Amniotic epithelial cell (primary cell): ENCODE measurements at places on chromosomes 11 and 22.

GRCh38 chr11:78226684-78227680 is 38.3 kb downstream of the USP35 start:
- DNase-seq = no peak

DNA sequence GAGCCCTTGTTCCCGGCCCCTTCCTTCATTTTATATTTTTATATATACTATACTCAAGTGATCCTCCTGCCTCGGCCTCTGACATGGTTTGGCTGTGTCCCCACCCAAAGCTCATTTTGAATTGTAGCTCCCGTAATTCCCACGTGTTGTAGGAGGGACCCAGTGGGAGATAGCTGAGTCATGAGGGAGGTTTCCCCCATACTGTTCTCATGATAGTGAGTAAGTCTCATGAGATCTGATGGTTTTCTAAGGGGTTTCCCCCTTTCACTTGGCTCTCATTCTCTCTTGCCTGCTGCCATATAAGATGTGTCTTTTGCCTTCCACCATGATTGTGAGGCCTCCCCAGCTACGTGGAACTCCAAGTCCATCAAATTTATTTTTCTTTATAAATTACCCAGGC is 7.2 kb upstream of the ZNF280A start:
- no peak for DNase-seq

DNA sequence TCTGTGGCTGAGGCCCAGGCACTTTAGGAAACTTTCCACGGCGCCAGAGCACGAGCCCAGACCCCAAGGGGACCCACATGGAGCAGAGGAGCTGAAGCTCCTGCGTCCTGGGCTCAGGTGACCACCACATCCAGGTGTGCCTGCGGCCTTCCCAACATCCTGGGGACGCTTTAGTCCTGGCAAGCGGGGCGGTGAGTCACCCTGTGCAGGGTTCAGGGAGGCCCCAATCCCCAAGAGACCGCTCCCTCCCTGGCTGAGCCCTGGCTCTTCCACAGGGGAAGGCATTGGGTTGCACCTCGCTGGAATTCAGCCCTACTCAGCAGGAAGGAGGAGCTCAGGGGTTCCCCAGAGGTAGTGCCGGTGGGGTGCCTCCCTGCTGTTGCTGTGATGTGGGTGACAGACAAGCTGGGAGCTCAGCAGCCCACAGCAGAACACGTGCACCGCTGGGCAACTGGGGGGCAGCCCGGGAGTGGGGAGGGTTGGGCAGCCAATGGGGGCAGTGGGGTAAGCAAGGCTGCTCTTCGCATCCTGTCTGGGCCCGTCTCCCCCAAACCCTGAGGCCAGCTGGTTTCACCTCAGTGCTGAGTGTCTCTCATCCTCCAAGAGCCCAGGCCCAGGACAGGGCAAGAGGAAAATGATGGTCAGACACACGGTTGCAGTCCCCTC is 802.8 kb downstream of the BRD1 start:
- no peak for DNase-seq

GRCh38 chr11:96621161-96621560 is 231.3 kb downstream of the JRKL start:
- DNase-seq = no peak

- no peak for DNase-seq
These were observed 52.4 kb upstream of the CDON start for GRCh38 chr11:126115127-126115495.

- no peak for DNase-seq
These were observed 5.7 kb downstream of the CLTCL1 start for GRCh38 chr22:19285831-19286230.

DNA sequence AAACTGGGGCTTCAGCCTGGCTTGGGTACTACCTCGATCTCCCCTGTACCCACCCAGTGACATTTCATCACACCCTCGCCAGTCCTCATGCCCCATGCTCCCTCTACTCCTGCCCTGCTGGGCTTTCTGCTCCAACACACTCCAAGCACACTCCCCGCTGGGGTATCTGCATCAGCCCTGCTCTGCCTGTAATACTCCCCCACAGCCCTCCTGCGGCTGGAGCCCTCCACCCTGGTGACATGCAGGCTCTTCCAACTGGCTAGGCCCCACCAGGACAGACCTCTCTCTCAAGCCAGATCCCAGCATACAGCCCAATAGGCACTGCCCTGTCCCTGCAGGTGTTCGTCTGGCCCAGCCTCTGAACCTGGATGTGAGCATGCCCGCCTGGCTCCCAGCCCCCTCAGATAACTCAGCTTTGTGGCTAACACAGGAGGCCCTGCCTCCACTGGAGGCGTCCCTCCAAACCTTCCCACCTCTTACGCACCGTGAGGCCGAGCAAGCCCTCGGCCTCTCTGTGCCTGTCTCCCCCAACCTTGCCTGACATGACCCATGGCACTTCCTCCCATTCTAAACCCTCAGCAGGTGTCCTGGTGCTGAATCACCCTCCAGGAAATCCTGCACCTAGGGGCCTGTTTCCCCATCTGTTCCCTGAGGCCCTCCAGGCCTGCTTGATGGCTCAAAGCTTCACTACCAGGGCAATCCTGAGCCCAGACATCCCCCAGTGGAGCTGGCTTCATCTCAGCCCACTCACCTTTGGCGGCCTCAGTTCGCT is 33.5 kb upstream of the TXNRD2 start:
- DNase-seq = no peak

DNA sequence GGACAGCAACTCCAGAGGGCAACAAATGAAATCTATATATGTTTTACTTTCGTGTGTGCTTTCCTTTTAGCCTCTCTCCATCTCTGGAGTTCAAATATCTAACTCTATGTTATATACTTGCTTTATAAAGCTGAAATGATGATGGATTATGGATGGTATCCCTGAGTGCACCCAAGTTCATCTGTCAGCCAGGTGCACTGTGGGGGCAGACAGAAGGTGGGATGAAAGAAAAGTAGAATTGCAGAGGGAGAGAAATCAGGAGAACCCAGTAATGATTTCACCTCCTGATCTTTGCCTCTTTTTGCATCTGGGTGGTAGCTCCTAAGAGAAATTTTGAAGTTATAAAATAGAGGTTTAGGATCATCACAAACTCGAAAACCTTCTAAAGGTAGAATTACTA is 2.4 kb downstream of the MUC15 start:
- no peak for DNase-seq

- no peak for DNase-seq
These were observed 16.1 kb upstream of the RPS3 start for GRCh38 chr11:75383246-75383645.

GRCh38 chr11:11020219-11020726 is 162.4 kb upstream of the ZBED5 start:
- no peak for DNase-seq

- DNase-seq = peak; percentile 63
These were observed 112.3 kb downstream of the TMPRSS5 start for GRCh38 chr11:113593698-113594308.

DNA sequence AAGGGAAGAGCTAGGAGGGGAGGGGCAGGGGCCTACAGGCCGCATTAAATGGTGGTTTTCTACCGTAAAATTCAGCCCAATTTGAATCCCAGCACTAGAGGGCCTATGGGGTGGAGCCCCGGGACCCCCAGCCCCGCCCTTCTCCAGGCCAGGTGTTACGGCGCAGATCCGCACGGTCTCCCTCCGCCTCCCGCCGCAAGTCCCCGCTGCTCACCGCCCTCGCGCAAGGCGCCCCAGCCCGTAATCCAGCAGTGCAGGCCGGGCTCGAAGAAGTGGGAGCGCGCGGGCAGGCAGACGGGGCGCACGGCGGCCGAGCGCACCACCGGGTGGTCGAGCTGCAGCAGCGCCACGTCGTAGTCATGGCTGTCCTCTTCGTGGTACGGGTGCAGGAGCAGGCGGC is 17.3 kb downstream of the KCTD17 start:
- no peak for DNase-seq

DNA sequence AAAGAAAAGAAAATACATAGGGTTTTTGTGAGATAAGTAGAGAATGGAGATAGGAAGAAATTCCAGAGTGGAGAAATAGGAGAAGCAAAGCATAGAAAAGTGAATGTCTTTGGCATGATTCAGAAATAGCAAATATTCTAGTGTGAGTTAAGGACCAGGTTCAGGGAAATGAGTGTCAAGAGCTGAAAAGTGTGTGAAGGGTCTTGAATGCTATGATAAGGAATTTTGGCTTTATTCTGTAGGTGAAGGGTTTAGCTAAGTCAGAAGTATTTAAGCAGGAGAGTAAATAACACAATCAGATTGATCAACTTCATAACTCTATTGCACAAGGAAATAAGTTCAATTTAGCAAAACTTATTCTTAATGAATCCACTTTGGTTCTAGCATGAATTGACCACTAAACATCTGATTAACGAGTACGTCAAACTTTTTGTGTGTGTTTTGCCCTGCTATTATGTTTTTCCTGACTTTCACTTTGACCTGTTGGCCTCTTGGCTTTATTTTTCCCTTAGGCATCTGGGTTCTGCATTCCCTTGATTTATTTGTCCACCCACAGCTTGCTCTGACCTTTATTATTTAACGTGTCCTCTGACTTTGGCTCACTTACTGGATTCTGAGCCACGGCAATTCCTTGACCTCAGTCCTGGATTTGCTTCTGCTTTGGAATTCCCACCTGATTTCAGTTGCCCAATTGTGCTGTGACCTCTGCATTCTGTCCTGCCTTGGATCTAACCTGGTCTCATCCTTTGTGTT is 11.9 kb upstream of the TMEM218 start:
- no peak for DNase-seq

- peak; percentile 52 for DNase-seq
These were observed 50.9 kb upstream of the LINC01488 start for GRCh38 chr11:69430566-69430965.

DNA sequence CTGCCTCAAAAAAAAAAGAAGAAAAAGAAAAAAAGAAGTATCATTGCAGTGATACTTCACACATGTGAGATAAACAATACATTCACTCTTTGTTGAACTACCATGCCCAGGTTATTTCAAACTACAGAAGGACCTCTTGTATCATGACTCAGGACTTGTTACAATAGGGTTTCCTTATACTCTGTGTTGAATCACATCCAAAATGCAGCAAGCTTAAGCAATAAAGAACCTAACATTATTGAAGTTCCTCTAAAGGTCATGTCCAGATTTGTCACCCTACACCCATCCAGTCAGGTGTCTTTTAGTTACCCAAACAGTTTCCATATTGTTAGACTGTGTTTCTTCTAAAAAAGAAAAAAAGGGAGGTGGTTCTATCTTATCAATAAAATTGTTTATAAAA is 26.9 kb upstream of the ALKBH3 start:
- DNase-seq = no peak

DNA sequence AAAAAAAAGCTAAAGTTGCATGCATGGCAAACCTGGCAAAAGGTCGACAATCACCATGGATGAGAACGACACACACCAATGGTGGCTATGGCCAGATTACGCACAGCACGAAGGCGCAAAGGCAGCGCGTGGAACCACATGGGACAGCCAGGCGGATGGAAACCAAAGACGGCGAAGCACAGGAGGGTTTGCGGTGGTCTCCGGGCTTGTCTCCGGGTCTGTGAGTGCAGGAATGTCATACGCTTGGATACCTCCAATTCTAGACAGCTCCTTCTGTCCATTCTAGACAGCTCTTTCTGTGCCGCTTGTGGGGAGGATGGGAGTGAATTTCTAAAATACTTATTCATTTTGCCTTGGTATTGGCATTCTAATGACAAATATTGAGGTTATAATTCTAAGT is 685.4 kb downstream of the BRD1 start:
- no peak for DNase-seq

DNA sequence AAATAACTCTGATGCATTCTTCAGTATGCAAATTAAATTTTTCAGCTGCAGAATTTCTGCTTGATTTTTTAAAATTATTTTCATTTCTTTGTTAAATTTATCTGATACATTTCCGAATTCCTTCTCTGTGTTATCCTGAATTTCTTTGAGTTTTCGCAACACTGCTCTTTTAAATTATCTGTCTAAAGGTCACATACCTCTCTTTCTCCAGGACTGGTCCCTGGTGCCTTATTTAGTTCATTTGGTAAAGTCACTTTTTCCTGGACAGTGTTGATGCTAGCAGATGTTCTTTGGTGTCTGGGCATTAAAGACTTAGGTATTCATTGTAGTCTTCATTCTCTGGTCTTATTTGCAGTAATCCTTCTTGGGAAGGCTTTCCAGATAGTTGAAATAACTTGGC is 577.4 kb upstream of the LUZP2 start:
- no peak for DNase-seq

DNA sequence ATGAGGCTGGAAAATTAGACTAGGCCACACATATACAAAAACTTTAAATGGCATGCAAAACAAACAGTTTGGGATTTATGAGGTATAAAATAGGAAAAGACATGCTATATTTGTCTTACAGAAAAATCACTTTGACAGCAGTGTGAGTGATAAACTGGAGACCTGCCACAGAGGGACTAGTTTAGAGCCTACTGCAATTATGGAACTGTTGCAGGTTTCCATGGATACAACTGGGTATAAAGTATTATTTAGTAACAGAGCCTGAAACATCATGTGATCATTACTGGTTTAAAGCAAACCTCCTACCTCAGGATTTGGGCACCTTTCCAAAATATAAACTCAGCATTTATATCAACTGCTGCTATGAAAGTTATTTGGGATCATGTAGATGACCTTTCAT is 1032.5 kb downstream of the DLG2 start:
- no peak for DNase-seq

DNA sequence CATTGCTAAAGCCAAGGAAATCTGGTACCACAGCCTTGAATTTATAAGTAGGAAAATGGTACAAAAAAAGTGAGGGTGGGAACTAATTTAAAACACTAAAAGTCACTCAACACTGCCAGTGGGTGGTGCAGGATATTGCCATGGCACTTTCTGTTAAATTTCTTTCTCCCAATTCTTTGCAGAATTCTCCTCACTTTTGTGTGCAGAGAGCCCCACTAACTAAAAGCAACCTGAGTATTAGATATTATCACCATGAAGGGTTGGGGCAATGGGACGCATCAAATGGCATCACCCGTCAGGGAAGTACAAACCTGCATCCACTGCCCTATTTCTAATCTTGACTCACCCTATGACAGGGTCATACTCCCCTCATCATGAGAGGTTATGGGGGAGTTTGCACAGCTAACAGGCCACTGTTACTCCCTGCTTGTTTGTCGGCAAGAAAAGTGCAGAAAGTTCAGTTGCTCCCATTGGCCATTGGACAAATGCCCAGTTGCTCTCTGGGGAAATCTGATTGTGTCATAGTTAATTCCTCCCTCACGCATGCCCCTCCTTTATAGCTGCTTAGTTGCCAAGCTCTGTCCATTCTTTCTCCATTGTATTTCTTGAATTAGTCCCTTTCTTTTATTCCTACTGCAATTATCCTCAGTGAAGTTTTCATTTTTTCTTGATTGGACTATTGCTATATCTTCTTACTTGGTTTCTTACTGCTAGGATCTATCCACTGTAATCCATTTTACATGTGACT is 93.8 kb upstream of the BLID start:
- peak; percentile 94 for DNase-seq

DNA sequence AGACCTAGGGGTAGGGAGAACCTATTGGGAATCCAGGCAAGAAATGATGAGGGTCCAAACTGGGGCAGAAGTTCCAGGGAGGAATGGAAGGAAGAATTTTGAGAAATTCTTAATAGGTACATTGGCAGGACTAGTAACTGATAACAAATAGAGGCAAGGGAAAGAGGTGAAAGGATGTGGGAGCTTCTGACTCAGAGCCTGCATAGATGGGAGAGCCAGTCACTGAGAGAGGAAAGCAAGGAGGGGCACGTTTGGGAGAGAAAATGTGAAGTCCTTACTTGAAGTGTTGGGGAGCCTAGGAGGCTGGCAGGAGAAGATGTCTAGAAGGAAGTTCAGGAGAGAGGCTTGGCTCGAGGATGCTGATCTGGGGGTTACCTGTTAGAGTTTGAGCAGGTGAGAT is 104.6 kb upstream of the NCAM1 start:
- no peak for DNase-seq
